Eye (tissue), 1 donor: ENCODE measurements at places on chromosomes 2 and 18.
A peak's percentile ranks its signal among the peaks of the same experiment; 100 is the strongest.

- DNase-seq: no peak
Observed at GRCh38 chr18:25190472-25190871, 161.5 kb downstream of the ZNF521 start.

- no peak for DNase-seq
Observed at GRCh38 chr2:102304268-102304667, 7.1 kb upstream of the IL1RL1 start.

DNA sequence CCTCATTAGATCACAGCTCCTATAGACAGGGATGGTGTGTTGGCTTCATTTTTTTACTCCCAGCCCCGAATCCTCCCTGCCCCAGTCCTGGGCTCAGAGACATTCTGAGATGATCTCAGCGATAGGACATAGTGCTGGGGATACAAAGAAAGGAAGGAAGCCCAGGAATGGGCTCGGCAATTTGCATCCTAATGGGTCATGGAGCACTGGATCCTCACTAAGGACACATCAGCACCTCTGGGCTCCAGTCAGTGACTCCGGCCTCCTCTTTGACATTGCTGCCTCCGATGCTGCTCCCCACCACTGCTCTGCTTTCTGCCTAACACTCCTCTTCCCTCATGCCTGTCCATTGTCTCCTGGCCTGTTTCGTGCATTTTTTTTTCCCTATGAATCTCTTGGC, 489.1 kb downstream of the STK39 start:
- no peak for DNase-seq

DNA sequence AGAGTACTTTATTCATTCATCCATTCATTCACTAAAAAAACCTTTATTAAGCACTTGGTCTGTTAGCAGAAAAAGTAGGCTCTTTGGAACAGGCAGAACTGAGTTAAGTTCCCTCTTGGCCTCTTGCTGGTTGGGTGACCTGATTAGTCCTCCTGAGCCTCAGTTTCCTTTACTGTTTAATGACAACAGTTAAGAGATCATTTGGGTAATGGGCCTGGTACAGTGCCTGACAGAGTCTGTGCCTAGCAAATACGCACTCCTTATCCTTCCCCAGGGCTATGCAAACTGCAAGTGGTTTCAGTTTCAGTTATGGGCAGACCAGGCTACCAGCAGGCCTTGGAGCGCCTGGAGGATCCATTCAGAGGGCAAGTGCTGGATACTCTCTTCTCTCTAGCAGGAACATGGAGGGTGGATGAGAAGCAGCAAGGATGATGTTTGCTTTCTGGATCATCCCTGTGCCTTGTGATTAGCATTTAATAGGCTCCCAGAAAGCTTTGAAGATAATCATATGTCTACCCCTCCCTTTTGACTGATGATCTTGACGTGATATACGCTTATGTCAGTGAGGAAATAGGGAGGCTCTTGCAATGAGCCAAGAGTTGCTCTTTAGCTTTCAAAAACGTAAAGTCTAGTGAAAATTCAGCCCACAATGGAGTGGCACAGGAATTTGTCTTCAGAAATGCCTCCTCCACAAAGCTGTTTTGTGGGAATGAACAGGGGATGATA, 12.4 kb upstream of the TAF1B start:
- DNase-seq: no peak

DNA sequence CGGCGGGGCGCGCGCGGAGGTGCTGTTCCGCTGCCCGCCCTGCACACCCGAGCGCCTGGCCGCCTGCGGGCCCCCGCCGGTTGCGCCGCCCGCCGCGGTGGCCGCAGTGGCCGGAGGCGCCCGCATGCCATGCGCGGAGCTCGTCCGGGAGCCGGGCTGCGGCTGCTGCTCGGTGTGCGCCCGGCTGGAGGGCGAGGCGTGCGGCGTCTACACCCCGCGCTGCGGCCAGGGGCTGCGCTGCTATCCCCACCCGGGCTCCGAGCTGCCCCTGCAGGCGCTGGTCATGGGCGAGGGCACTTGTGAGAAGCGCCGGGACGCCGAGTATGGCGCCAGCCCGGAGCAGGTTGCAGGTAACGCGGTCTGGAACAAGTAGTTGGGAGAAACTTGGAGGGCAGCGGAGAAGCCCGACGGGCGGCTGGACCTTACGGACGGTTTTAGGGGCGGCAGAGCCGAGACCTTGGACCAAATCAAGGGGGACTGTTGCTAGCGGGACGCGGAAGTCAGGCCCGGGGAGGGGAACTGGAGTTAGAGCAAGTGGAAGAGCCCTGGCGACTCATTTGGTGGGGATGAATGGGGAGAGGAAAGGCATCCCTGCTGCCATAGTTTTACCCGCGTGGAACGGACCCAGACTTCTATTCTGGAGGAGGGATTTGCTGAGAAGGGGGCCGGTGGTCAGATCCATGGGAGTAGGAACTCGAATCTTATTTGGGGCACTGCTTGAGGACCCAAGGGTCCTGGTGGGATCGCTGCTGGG, 573 bp downstream of the IGFBP2 start:
- peak; percentile 76 for DNase-seq

GRCh38 chr2:86372641-86373502, 35.4 kb upstream of the REEP1 start:
- DNase-seq: peak; percentile 78

DNA sequence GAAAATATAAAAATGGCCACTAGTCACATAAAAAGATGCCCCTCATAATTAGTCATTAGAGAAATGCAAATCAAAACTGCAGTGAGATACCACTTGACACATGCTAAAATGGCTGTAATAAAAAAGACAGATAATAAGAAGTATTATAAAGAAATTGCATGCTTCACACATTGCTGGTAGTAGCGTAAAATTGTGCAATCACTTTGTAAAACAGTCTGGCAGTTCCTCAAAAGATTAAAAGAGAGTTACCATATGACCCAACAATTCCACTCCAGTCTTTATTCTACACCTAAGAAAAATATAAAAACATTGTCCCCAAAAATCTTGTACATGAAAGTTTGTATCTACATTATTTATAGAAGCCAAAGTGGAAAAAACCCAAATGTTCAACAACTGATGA, 170.6 kb upstream of the FIGN start:
- no peak for DNase-seq

DNA sequence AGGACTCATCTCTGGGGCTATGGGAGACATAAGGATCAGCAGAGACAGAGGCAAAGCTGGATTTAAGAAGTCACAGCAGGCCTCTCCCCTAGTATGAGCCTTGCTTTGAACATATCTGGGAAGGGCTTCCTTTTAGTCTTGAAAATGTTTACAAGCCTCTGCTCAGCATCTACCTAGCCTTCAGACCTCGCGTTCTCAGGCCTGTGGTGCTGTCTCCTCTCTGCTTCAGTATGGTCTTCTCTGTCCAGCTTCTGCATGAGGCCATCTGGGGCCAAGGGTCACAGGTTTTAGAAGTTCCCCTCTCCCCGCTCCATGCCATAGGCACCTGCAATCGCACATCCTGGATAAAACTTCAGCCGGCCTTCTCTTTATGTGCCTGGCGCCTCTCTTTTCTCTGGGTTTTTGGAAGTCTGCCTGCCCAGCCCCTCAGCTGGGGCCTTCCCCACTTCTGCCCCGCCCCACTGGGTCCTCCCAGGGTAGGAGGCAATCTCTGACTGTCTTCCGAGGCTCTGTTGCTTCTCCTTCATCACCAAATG, 7.1 kb downstream of the ACTG2 start:
- DNase-seq: no peak

GRCh38 chr18:5639131-5639530, 95.3 kb upstream of the EPB41L3 start:
- no peak for DNase-seq
